ENCODE measurements at places on chromosomes 7 and 10.
A peak's percentile ranks its signal among the peaks of the same experiment; 100 is the strongest.

DNA sequence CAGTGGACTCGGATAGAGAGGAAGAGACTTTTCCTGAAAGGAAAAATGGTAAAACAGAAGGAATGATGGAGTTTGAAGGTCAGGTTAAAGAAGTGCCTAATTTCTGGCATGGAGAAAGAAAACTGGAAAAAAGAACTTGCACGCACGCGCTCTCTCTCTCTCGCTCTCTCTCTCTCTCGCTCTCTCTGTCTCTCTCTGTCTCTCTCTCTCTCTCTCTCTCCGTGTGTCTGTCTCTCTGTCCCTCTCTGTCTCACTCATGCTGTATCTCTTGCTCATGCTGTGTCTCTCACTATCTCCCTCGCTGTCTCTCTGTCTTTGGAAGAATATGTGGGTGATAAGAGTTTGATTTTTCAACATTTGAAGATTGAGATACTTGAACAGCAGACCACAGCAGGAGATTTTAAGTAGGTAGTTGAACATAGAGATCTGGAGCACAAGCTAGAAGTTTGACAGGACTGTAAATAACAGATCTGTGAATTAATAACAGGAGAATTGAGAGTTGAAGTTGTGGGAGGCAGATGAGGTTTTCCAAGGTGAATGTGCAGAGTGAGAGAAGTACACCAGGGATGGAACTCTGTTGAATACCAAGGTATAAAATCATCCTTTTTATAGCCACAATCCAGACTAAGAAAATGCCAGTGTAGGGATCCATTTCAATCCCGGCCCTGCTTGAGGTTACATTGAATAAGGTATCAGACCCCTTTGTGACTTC lies 33.1 kb downstream of the ADD3 start:
- peak; percentile 10 for DNase-seq

DNA sequence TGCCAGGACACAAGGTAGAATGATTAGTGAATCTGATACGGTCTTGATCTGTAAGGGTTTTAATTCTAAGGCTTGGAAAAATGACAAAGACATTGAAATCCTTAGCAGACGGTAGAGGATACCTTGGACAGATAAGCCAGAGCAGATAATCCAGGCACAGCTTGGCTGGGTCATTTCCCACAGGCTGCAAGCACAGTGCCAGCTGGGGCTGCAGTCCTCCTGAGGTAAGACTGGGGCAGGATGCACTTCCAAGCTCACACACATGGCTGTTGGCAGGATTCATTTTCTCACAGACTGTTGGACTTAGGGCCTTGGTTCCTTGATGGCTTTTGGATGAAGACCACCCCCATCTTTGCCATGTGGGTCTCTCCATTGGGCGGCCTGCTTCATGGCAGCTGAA lies 63.2 kb upstream of the BMPER start:
- no peak for DNase-seq

DNA sequence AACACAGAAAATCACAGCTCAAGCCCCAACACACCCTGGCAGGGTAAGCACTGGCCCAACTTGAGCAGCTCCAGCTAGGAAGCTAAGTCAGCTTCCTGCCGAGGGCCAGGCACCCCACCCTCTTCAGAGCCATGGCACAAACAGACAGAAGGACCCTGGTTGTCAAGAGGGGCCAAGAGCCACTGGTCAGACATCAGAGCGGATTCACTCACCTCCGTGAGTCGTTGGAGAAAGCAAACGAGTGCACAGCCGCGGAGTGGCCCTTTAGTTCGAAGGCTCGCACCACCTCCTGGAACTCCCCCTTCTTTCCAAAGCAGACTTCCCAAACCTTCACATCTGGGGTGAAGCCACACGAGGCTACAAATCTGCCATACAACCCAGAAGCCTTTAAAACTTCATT lies 7.4 kb downstream of the TBL2 start:
- DNase-seq = no peak

DNA sequence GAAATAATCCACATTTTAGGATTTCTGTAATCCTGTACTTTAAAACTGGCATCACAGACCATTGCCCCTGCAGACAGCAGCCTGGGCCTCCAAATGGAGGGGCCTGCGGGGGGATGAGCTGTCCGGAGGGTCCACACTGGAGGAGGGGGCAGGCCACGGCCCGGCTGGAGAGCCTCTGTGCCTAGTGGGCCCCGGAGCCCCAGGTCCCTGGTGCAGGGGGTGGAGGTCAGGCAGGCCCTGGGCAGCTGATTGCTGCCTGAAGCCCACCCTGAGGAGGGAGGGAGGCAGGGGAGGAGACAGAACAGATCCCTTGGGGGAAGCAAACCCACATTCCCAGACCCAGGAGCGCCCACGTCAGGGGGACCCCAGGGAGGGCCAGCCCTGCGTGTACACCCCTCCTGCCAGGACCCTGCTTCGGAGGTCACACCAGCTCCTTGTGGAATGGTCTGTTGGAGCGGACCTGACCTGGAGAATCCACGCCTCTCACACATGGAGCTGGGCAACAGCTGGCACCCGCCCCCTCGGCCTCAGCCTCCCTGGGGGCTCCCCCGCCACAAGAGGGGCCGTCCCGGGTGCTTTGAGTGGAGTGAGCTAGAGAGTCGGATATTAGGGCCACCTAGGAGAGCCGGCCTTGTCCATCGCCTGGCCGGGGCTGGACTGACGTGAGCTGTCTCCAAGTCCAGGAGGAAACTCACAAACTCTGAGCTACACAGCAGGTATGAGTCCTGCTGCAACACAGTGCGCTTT lies 12.2 kb upstream of the FAM20C start:
- no peak for DNase-seq

GRCh38 chr10:97505152-97505551 lies 6.4 kb downstream of the UBTD1 start:
- DNase-seq = no peak

Data from fibroblast of skin of left quadriceps (primary cell).